ENCODE measurements at places on chromosomes 2 and 18.

DNA sequence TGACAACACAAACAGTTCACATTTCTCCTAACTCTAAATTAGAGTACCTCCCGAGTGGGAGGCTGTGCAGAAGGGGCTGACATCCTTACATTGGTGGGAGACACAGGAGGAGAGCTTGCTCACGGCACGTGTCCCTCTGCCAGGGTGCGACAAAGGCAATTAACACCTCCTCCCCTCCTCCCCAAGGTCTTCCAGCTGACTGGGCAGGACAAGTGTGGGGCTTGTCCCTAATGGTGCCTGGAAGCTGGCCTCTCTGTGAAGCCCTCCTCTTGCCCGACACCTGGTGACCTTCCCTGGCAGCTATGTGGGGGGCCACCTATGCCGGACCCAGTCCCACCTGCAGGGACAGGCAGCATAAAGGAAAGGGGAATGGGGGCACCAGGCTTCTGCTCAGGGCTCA, 57.0 kb downstream of the FAM168B start:
- no peak for DNase-seq

DNA sequence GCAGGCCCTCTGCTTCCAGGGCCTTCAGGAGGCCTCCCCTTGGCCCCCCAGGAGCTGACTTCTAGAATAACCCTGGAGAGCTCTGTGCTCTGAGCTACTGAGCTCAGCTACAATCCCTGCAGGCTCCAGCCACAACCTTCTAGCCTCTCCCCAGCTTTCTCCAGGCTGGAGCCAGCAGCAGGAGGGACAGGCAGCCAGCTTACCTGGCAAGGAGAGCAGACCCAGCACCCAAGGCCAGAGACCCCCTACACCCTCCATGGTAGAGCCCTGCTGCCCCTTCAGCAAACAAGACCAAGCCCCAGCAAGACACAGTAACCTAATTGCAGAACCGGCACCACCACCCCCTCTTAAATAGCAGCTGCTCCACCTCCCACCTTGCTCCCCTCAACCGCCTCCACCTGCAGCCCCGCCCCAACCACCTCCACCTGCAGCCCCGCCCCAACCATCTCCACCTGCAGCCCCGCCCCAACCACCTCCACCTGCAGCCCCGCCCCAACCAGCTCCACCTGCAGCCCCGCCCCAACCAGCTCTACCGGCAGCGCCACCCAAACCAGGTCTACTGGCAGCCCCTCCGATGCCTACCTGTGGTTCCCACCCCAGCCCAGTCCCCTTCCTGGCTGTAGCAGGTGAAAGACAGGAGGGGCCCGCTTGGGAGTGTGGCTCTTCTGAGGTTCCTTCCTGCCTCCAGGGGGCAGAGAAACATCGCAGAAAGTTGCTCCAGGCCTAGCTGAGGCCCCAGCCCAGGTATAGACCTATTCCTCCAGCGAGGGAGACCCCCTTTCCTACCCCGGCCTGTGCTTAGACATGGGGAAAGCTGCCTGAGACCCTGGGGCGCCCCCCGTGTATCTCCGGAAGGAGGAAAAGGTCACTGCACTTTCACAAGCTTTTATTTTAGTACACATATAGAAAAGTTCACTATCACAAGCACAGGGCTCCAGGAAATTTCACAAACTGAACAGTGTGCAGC, at the start of gene ASTL:
Gene ASTL (minus strand): TSS at position 324 of the 967 bp plus-strand sequence. CDS start 66 bp downstream, at position 258.
- DNase-seq: no peak

- DNase-seq: peak; percentile 26
These were observed at the start of gene ERICH2 for GRCh38 chr2:170770008-170770605. Gene ERICH2 (plus strand): TSS chr2:170770378. CDS start chr2:170770682, 304 bp downstream.

GRCh38 chr2:219482674-219483405, 15.9 kb upstream of the GMPPA start:
- DNase-seq: no peak

DNA sequence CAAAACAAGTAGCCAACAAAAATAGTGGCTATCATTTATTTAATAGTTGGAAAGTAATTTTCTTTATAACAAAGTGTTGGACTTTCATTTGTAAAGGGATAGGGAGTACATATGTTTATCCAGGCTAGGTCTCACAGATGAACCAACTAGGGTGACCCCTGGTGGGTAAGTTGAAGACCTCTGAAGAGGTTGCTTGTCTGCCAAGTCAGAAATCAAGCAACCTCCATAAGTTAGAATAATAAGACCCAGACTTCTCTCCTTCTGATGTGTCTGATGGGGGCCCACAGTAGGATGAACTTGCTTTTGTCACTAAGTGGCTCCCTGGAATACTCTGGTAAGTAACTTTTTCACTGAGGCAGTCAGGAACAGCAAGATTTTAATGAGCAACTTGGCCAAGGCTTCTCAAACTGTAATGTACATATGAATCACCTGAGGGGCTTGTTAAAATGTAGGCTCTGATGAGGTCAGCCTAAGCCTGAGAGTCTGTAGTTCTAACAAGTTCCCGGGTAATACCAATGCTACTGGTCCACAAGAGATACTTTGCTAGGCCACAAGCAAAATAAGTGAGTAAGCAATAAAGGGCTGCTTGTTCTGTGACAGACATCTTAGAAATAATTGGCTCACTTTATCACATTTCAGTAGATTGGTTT, 319.6 kb downstream of the PIK3C3 start:
- DNase-seq: no peak

DNA sequence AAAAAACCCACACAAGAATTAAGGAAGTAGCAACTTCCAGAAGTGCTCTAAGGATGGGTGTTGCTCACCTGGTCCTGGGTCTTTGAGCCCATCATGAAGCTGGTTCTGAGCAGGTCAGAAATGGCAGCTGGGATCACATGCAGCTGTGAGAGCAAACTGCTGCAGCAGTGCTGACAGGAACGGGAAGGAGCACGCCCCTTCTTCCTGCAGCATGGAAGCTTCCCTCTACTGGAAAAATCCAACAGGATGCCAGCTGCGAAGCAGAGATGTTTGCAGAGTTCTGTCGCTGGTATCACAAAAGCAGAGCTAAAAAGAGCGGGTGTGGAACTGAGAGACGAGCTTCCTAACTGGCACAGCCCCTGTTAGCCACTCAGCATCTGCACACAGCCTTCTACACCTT, 33.7 kb downstream of the EIF4E2 start:
- no peak for DNase-seq

DNA sequence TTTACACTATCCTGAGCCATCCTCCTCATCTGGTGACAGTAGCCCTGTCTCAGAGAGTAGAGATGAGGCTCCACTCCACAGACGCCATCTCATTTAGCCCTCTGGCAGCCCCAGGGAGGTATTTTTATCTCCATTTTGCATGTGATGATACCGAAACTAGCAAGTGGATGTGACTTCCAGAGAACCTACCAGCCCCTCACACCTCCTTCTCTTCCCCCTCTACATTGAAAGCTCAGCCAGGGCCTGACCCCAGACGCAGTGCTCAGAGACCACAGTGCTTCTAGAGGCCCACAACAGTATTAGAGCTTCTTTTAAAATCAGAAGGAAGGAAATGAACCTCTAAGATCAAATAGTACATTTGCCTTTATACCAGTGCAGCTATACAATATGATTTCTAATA, 8.3 kb downstream of the GYPC start:
- DNase-seq: no peak

GRCh38 chr2:191020742-191021381, 6.9 kb upstream of the STAT1 start:
- DNase-seq: no peak

DNA sequence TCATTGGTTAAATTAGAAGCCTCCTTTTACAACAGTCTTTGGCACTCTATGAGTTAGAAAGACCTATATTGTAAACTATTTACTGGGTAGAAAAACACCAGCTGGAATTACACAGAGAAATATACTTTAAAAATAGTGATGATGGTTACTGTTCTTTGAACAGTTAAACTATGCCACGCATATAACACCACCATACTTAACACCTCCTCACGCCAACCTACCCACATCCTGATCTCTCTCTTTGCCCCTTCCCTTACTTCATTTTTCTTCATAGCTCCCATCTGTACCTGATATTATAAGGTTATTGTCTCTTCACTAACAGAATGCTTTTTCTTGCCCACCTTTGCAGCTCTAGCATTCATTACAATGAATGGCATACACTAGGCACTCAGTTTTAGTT, 173.8 kb downstream of the DPP4 start:
- no peak for DNase-seq

DNA sequence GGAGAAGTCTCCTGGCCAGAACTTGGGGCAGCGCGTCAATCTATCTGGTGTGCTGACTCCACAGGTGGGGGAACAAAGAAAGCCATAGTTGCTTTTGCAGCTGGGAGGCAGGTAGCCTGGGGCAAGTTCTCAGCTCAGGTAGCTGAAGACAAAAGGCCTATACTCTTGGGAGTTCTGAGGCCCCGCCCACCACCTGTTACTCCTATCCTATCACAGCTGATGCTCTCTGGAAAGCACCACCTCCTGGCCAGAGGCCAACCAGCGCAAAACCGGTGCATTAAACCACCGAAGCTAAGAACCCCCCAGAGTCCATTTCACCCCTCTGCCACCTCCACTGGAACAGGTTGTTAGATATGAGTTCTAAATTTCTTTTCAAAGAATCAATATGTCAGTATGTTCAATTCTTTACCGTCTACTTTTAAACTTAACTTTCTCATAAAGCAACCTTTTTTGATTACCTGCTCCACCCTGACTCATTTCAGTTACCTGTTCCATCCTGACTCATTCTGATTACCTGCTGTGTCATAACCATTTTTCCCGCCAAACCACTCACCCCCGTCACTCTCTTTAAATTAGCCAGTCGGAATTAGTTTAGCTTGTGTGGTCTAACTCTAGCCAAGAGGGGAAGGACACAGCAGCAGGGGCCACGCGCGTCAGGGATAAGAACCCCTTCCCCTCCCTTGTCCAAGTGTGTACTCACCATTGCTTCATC, 43.4 kb downstream of the UPP2 start:
- DNase-seq: no peak

GRCh38 chr2:54639609-54640008, 83.9 kb upstream of the EML6 start:
- DNase-seq: no peak

DNA sequence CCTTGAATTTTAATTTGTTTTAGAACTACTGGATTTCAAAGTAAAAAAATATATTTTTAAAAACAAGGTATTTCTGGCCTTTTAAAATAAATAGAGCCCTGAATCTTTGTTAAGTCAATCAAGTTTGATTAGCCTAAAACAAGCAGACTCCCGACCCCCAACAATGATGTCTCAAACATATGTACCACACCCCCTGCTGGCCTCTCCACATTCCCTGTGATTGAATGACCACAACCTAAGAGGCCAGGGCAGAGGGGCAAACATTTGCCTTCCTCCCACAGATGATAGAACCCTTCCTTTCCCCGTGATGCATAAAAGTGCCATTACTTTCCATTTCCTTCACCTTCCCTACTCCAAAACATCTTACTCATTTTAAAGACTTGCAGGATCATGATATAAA, 130.9 kb downstream of the STK39 start:
- no peak for DNase-seq

GRCh38 chr18:13376298-13376840, 157.8 kb downstream of the LDLRAD4 start:
- DNase-seq: peak; percentile 44

DNA sequence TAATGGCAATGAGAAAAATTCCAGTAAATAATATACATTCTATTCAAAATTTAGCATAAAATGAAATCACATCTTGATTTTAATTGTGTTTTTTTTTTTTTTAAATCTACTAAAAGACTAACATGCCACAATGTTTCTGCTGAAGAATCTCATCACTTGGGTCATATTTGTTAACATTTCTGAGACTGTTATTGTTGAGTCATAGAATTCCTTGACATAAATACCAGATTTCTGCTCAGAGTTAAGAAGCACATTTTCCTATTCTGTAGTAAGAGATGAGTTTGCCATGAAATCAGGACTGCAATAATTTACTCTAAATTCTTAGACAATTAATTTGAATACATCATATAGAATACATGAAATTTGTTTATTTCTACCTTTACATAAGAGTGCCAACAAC, 154.9 kb upstream of the KYNU start:
- no peak for DNase-seq

DNA sequence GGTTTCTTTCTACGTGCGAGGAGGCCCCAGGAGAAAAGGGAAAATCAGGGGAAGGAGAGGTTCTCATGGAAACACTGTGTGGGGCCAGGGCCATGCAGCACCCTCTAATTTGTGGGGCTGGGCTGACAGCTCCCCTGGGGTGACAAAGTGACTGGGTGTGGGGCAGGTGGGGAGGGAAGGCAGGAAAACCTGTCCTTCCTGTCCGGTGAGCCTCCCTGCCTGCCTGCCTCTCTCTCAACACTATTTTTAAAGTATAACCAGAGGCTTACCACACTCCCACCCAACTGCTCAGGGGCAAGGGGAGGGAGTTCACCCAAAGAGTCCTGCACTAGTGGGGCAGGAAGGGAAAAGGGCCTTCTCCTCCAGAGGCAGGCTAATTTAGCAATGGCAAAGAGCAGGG, 10.5 kb upstream of the EPAS1 start:
- DNase-seq: no peak

DNA sequence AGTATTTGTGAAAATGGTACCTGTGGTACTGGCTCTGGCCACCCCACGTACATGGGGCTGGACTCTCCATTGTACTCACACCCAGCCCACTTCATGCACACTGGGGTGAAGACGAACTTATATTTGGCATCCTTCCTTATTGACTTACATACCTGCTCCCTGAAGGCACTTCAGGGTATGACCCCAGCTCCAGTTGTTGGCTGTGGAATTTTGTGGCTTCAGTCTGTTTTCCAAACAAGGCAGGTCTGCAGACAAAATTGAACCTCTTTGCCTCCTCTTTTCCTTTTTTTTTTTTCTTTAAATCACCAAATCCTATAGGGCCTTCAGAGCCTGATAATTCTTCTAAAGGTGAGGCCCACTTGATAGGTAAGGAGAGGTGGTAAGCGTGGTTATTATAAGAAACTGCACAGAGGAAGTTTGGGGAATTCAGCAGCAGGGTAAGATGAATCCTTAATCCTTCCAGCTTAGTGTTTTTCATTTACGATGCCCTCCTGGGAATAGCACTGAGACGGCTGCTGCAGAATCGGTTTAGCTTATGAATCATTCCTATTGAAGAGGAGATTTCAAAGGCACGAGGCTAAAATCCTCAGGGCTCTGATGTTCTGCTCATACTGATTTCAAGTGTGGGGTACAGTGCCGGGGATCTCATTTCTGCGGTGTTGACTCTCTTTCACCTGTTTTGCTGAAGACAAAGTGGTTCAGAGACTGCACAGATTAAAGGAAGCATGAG, 55.2 kb downstream of the KIF5C start:
- DNase-seq: no peak

DNA sequence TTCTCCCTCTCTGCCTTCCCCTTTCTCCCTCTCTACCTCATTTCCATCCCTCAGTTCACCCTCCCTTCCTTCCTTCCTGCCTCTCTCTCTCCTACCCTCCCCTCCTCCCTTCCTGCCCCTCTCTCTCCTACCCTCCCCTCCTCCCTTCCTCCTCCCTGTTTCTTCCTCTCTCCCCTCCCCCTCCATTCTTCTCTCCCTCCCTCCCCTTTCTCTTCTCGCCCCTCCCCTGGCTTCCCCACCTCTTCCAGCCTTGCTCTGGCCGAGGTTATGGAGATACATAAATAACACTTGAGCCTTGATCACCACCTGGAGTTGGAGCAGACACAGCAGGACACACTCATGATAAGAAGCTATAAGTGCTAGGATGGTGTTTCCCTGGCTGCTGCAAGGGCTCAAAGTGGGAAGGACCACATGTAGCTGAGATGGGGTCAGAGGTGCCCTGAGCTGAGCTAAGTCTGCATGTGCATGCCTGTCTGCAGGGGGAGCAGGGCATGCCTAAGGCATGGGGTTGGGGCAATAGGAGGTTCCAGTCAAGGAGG, 326.1 kb upstream of the HS6ST1 start:
- DNase-seq: no peak

GRCh38 chr2:238135601-238136150, 2.8 kb upstream of the KLHL30 start:
- no peak for DNase-seq
